Activated T-helper 1 cell treated with anti-CD3 and anti-CD28 coated beads, Interleukin-12 subunit alpha, Interleukin-12 subunit beta, Interleukin-2, Interleukin-4 antibody, amounts not matched to agents 30 ng/mL and 10 ng/mL and 1 ng/mL, durations not matched to agents 14 hours and 24 hours and 36 hours (primary cell): ENCODE measurements at places on chromosomes 3 and 15.

- no peak overlapping the region for H3K4me3 ChIP-seq
- no peaks in the 10 kb centered on the region for H3K4me1 ChIP-seq
- no peak for DNase-seq
- no peak overlapping the region for H3K27ac ChIP-seq
Measured at GRCh38 chr3:23884481-23884880, 32.3 kb downstream of the NKIRAS1 start.

GRCh38 chr3:77513542-77513941, 473.6 kb downstream of the ROBO2 start:
- no peaks in the 10 kb centered on the region for H3K27me3 ChIP-seq
- DNase-seq, result no peak
- H3K4me1 ChIP-seq, result no peaks in the 10 kb centered on the region
- no peaks in the 10 kb centered on the region for H3K36me3 ChIP-seq
- no peak overlapping the region for H3K27ac ChIP-seq

DNA sequence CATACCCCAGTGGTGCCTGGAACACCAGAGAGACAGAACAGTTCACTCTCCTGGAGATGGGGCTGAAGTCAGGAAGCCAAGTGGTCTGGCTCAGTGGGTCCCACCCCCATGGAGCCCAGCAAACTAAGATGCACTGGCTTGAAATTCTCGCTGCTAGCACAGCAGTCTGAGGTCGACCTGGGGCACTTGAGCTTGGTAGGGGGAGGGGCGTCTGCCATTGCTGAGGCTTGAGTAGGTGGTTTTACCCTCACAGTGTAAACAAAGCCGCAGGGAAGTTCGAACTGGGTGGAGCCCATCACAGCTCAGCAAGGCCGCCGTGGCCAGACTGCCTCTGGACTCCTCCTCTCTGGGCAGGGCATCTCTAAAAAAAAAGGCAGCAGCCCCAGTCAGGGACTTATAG, 272.0 kb downstream of the KLF13 start:
- no peaks in the 10 kb centered on the region for H3K36me3 ChIP-seq
- peaks cover 10% of the 10 kb centered on the region for H3K27me3 ChIP-seq
- no peaks in the 10 kb centered on the region for H3K4me1 ChIP-seq
- no peak overlapping the region for H3K4me3 ChIP-seq
- H3K27ac ChIP-seq, result no peak overlapping the region

- H3K4me1 ChIP-seq, result no peaks in the 10 kb centered on the region
- H3K27ac ChIP-seq, result no peak overlapping the region
- no peak overlapping the region for H3K4me3 ChIP-seq
- no peaks in the 10 kb centered on the region for H3K36me3 ChIP-seq
- no peak for DNase-seq
Measured at GRCh38 chr3:55161231-55161630, 233.4 kb upstream of the LRTM1 start.

DNA sequence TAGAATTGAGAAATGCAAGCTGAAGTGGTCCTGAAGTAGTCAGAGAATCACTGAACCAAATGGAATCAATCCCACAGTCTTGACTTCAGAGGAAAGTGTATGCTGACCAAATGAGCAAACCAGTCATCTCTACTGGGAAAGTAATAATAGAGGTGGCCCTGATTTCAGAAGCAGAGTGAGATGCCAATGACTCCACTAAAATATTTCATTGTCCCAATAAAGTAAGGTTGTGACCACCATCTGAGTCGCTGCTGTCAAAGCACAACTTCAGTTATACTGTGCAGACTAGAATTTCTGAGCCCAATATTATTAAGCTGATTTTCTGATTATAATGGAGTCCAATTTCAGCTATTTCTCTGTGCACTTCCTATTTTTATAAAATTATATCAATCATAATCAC, 334.4 kb upstream of the THBS1 start:
- H3K36me3 ChIP-seq, result peaks cover 3% of the 10 kb centered on the region
- no peak for DNase-seq
- no peak overlapping the region for H3K4me3 ChIP-seq

- DNase-seq, result no peak
- H3K4me1 ChIP-seq, result no peaks in the 10 kb centered on the region
- H3K36me3 ChIP-seq, result no peaks in the 10 kb centered on the region
- peaks cover 1% of the 10 kb centered on the region for H3K27me3 ChIP-seq
- no peak overlapping the region for H3K27ac ChIP-seq
Measured at GRCh38 chr15:47741082-47741481, 23.8 kb downstream of the SEMA6D start.

GRCh38 chr3:99545941-99546580, 92.3 kb upstream of the COL8A1 start:
- no peaks in the 10 kb centered on the region for H3K36me3 ChIP-seq
- H3K4me1 ChIP-seq, result peaks cover 5% of the 10 kb centered on the region
- no peak overlapping the region for H3K4me3 ChIP-seq
- H3K27ac ChIP-seq, result no peak overlapping the region
- no peak for DNase-seq

DNA sequence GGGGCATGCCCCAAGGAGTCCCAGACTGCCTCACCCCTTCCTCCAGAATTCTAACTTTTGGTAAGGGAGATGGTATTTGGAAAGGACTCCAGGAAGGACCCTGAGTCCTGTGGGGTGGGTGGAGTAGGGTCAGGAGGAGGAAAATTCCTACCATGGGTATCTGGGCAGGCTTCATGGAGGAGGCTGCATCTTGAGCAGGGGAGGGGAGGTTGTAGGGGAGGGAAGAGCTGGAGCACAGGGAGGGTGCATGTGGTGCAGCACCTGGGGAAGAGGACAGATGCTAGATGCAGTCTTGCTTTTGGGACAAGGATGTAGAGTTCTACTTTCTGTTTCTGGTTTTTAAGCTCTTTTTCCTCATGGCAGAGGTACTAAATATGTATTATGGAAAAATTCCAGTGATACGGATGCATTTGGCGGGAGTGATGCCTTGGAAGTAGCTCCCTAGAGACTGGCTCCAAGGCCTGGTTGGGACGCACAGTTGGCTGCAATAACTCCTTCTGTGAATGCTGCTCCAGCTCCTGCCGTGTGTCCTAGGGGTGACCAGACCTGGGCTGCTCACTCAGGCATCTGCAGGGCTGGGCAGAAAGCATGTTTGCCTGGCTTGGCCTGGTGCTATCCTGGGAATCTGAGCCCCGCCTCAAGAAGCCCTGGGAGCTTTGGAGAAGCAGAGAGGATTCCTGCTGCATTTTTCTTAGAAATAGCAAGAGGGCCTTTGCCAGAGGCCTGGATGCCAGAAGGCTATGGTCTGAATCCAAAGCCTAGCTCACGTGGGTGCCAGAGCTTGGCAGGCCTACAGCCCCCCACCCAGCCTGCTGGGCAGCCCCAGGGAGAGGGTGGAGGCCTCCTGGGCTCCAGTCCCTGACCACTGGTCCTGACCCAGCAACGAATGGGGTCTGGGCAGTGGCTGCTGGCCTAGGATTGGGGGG, 10.1 kb downstream of the SEMA3F start:
- no peak overlapping the region for H3K4me3 ChIP-seq
- H3K27ac ChIP-seq, result no peak overlapping the region
- H3K4me1 ChIP-seq, result no peaks in the 10 kb centered on the region

DNA sequence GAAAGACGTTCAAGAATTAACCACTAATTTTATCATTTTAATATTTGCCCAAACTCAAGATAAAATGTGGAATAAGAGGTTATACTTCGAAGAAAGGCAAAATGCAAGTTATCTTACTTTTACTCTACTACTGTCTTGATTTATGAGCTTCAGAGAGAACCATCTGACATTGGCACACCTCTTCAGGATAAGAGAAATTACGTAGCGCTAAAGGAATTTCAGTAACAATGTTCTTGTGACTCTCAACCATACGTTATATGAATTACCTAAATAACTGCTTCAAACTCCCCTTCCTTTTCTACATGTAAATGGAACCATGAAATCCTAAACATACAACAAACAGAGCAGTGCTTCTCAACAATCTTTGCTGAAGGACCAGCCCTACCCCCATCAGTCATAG, 96.8 kb downstream of the ZNF385D start:
- no peak overlapping the region for H3K4me3 ChIP-seq
- no peaks in the 10 kb centered on the region for H3K36me3 ChIP-seq
- no peak overlapping the region for H3K27ac ChIP-seq

GRCh38 chr3:23312866-23313265, 109.7 kb downstream of the UBE2E2 start:
- H3K27ac ChIP-seq, result no peak overlapping the region
- no peaks in the 10 kb centered on the region for H3K27me3 ChIP-seq
- H3K36me3 ChIP-seq, result no peaks in the 10 kb centered on the region
- no peak for DNase-seq
- no peak overlapping the region for H3K4me3 ChIP-seq
- no peaks in the 10 kb centered on the region for H3K4me1 ChIP-seq

DNA sequence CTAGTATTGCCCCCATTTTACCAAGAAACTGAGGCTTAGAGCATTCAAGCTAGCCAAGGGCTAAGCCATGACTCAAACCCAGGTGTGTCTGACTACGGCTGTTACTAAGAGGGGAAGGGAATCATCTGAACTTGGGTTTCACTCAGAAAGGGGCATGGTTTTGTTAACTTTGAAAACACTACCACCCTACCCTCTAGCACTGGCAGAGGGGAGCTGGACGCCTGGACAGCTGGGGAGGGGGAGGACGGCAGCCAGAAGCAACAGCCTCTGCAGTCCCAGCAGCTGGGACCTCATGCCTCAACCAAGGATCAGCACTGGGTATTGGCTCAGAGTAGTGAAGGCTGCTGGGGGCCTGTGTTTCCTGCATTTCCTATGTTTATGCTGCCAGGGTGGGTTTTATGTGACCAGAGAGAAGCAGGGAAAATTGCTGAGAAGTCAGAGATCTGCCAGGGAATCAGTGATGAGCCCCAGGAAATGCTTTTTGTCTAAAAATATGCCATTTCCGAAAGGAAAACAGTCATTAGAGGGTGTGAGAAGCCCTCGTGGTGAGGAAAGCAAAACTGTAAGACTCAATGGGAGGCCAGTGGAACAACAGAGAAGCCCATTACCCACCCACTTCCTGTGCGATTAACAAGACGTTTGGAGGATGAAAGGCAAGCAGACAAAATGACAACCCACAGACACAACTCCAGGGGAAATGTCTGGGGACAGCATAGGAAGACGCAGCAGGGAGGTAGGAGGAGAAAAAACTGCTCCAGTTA, 41.2 kb downstream of the LIPC start:
- H3K27me3 ChIP-seq, result no peaks in the 10 kb centered on the region
- peaks cover 11% of the 10 kb centered on the region for H3K36me3 ChIP-seq
- peak overlapping the region; percentile 47 for H3K4me3 ChIP-seq
- DNase-seq, result peak; percentile 53
- H3K4me1 ChIP-seq, result peaks cover 75% of the 10 kb centered on the region

- no peaks in the 10 kb centered on the region for H3K27me3 ChIP-seq
- DNase-seq, result no peak
- no peak overlapping the region for H3K27ac ChIP-seq
- H3K4me1 ChIP-seq, result no peaks in the 10 kb centered on the region
- no peak overlapping the region for H3K4me3 ChIP-seq
Measured at GRCh38 chr3:159151130-159151529, 349.3 kb downstream of the MFSD1 start.

GRCh38 chr3:59531994-59532393, 482.2 kb upstream of the CFAP20DC start:
- no peak overlapping the region for H3K27ac ChIP-seq
- H3K36me3 ChIP-seq, result no peaks in the 10 kb centered on the region
- peaks cover 7% of the 10 kb centered on the region for H3K4me1 ChIP-seq
- H3K4me3 ChIP-seq, result no peak overlapping the region
- no peaks in the 10 kb centered on the region for H3K27me3 ChIP-seq

GRCh38 chr3:160168246-160168645, 57.0 kb upstream of the C3orf80 start:
- no peak overlapping the region for H3K27ac ChIP-seq
- no peak for DNase-seq
- H3K4me1 ChIP-seq, result peaks cover 5% of the 10 kb centered on the region
- peaks cover 9% of the 10 kb centered on the region for H3K27me3 ChIP-seq

GRCh38 chr3:17850448-17850847, 108.0 kb upstream of the TBC1D5 start:
- peaks cover 6% of the 10 kb centered on the region for H3K27me3 ChIP-seq
- no peaks in the 10 kb centered on the region for H3K4me1 ChIP-seq
- DNase-seq, result no peak

- H3K4me3 ChIP-seq, result no peak overlapping the region
- no peaks in the 10 kb centered on the region for H3K27me3 ChIP-seq
- H3K36me3 ChIP-seq, result no peaks in the 10 kb centered on the region
- no peak overlapping the region for H3K27ac ChIP-seq
Measured at GRCh38 chr3:21526461-21526860, 224.5 kb downstream of the ZNF385D start.

DNA sequence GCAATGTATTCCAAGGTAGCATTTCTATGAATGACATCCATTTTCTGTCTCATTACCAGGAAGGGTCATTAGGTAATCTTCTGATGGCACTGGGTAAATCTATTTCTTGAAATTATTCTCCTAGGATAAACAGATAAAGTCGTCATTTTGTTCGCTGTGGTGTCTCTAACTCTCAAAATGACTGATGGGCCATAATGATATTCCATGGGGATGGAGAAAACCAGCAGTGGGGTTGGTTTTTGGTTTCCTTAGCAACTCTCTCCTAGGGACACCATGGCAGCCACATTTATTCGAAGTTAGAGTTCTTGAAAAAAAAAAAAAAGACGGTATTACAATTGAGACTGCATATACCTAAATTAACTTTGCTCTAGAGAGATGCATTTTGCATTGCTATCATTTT, 231.3 kb upstream of the SLCO3A1 start:
- no peak overlapping the region for H3K27ac ChIP-seq
- no peaks in the 10 kb centered on the region for H3K36me3 ChIP-seq
- peaks cover 11% of the 10 kb centered on the region for H3K27me3 ChIP-seq
- no peak for DNase-seq

DNA sequence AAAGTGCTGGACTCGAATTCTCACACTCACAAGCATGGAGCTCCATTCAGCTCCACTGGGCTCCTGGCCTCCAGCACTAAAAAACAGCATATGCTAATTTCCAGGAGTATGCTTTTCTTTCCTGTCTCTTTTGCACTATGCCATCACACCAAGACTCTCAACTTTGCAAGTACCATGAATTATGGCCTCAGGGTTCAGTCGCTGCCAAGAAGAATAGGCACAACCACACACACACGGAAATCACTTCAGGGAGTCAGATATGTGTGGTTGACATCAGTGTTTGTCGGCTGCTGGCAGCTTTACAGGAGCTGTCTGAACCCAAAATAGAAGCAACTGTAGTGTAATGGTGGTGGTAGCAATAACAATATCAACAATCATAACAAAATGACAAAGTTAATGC, 305.0 kb upstream of the SLCO3A1 start:
- no peaks in the 10 kb centered on the region for H3K4me1 ChIP-seq
- H3K27me3 ChIP-seq, result peaks cover 10% of the 10 kb centered on the region
- DNase-seq, result no peak
- no peak overlapping the region for H3K4me3 ChIP-seq
- no peaks in the 10 kb centered on the region for H3K36me3 ChIP-seq
